ENCODE measurements at places on chromosomes 1 and 21.

DNA sequence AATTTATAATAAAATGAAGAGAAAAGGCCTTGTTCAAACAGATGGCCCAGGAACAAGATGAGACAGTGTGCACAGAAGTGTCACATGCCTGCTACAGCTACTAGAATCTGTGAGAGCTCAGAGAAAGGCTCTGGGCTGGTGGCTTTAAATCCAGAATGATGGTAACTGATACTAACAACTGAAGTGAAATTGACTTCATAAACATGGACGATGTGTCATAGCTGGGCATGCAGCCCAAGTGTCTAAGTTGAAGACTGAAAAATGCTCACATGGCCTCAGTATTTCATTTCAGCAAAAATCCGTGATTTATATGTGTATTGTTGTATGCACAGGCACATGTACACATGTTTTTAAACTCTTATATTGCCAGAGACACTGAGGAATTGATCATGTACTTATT lies 208.3 kb upstream of the RUNX1 start:
- DNase-seq: no peak

DNA sequence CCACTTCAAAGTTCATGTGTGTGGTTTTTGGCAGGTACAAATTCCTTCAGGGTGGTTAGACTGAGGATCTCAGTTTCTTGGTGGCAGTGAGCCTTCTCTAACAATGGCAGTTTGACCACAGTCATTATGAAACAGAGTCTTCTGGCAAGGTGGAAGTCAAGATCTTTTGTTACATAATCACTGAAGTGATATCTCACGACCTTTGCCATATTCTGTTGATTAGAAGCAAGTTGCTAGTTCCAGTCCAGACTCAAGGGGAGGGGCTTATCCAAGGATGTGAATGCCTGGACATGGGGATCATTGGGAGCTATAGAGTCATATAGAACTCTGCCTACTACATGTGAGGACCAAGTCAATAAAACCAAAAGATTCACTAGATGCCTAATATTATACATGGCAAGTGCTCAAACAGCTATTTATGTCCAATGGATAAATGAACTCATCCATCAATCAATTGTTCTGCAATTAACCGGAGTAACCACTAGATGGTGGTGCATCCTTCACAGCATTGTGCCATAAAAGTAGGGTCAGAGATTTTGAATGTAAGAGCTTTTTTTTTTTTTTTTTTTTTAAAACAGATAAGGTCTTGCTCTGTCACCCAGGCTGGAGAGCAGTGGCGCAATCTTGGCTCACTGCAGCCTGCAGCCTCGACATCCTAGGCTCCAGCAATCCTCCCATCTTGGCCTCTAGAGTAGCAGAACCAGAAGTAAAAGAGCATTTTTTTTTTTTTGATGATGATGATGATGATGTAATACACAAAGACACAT lies 131.9 kb downstream of the CRB1 start:
- DNase-seq: no peak

GRCh38 chr1:153723687-153724086 lies 4.2 kb upstream of the INTS3 start:
- DNase-seq: no peak

GRCh38 chr1:14561014-14561693 lies 37.3 kb upstream of the KAZN start:
- DNase-seq: no peak

GRCh38 chr1:94719926-94720793 lies 100.0 kb upstream of the SLC44A3 start:
- no peak for DNase-seq

DNA sequence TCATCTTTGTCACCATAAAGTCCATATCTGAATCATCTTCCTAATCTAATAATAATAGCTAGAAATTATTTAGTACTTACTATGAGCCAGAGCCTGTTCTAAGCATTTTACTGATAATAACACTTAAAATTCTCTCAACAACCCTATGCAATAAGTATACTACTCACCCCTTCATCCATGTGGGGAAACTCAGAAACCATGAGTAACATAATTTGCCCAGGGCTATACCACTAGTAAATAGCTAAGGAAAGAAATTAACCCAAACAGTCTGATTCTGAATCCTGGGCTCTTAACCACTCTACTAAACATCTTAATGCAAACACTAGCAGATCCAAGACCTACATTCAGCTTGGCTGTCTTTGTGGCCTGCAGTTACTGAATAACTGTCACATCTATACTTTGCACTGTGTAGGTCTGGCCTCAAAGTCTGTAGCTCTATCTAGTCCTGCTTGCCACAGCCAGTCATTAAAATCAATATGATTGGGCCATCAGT lies 394.8 kb upstream of the ESRRG start:
- no peak for DNase-seq

DNA sequence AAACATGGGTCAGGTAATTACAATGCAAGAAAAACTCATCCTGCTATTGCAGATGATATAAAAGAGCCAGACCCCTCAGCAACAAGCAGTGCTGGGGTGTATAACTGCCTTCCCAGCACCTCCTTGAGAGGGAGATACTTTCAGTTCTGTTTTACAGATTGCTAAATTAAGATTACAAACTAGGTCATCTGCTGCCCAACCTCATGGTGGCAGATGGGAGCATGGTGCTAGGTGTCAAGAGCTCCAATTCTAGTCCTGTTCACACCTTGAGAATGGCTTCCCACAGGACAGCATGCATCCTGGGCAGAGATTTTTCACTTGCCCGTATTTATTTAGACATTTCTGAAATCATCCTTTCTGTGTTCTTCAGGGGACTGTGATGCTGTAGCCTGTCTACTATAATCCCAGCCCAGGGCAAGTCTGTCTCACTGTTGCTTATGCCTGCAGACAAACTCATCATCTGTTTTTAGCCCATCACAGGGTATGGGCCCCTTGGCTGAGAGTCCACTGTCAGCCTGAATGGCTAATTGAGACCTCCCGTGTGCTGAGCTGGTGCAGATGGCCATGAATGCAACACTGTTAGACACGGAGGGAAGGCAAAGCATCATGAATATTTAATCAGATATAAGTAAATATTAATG lies 40.2 kb upstream of the PBX1 start:
- DNase-seq: no peak

DNA sequence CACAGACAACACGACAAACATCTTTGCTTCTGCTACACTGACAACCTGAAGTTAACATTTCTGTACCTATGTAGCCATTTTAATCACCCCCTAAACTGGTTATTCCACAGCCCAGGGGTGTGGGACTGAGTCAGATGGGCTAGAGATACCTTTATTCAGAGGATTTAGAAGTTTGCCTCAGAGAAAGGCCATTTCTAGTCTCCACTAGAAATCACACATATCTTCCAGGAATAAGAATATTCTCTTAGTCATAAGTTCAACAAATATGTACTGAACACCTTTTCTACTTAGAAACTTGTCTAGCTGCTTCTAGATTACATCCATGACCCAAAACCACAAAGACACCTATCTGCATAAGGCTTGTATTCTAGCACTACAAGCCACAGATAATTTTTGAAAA lies 38.8 kb downstream of the ERG start:
- DNase-seq: no peak

DNA sequence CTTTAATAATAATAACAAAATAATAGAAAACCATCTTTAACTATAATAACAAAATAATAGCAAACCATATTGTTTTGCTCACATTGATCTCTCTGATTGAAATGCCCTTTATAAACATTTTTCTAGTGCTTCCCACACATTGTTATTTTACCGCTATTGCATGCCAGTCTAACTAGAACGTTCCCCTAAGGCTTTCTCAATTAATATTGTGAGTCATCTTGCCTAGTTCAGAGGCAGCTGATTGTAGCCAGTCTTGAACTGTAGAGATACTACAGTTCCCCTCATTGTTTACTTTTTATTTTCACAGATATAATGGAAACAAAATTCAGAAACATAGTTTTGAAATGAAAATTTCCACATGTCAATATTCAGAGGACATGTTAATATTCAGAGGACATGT lies 192.3 kb upstream of the ADGRL4 start:
- no peak for DNase-seq

- DNase-seq: no peak
Measured at GRCh38 chr21:41958886-41959563, 5.2 kb upstream of the C2CD2 start.

DNA sequence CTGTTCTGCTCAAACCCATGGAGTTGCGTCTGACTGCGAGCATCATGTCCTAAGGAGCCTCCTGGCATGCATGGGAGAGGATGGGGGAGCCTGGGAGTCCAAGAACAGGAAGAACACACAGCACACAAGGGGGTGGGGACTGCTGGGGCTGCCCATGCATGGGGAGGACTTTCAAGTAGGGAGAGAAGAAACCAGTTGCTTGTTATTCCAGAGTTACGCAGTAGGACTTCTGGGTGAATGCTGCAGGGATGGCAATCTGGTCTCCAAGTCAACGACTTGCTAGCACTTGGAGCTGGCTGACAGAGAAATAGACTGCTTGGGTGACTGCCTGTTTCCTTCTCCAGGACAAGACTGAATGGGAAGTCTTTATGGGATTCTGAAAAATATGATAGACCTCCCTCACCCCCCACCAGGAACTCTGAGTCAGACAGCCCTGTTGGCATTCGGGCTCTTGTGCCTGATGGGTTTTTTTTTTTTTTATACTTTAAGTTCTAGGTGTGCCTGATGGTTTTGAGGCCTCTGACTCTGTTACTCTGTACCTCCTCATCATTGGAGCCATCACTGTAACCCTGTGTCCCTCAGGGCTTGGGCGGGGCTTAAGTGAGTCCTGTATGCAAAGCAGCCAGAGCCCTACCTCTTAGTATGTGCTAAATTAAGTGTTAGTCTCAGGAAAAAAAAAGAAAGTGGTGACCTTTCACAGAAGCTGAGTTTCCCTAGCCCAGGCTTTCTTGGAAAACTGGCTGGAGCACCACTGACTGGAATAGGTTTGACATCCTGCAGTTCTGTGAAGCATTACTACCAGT lies 30.3 kb downstream of the MAP3K21 start:
- DNase-seq: no peak

DNA sequence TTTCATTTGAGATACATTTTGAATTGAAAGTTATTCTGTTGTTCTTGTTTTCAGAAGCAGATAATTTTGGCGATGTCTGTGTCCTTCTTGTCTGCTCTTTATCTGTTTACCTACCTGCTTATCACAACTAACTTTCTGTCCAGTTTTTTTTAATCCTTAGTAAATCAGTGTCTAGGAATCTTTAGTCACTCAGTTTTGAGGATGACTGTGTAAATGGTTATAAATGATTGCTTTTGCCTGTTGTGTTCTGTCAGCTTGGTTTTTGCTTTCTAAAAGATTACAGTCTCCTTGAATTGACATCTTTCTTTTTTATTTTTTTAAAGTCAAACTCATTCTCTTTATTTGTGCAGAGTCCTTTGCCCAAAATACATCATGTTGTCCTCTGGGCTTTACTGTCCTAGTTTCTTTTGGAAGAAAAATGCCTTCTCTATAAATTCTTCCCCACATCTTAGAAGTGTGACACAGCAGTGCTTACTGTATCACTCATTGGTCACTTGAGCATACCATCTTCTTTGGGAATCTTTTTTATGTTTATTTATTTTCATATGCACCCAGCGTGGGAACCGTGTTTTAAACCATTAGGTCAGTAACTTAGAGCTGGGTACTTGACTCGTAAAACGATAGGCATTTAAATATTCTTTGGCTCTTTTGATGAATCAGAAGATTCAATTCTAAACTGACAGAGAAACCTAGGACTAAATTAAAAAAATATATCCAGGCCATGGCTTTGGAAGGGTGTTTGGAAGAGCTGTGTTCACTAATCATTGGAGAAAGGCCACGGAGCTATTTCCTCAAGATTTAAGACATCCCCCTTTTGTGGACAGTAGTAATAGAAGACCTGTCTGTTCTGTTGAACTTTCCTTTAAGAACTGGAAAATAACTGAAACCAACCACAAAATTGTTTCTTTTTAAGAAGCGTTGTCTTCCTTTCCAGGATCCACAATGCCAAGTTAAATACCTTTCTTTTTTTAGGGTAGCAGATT lies 20.9 kb downstream of the LAMC1 start:
- DNase-seq: no peak

GRCh38 chr1:94050254-94050653 lies 70.7 kb downstream of the ABCA4 start:
- no peak for DNase-seq

DNA sequence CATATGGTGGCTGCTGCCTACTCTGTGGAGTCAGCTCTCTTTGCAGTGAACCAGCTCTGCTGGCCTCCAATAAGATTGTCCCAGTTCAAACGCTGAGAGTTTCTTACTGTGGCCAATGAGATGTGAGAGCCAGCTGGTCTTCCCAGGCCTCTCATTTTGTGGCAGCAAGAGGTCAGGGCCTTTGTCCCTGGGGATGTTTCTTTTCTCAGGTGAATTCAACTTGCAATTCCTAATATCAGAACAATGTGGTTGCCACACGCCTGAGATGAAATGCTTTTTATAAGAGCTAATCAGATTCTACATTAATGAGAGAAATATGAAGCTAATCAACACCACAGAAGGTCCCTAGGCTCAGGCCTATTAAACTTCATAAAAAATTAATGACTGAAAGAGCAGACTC lies 660.1 kb upstream of the CAMK1G start:
- no peak for DNase-seq

GRCh38 chr1:22502202-22502601 lies 50.6 kb downstream of the ZBTB40 start:
- no peak for DNase-seq

DNA sequence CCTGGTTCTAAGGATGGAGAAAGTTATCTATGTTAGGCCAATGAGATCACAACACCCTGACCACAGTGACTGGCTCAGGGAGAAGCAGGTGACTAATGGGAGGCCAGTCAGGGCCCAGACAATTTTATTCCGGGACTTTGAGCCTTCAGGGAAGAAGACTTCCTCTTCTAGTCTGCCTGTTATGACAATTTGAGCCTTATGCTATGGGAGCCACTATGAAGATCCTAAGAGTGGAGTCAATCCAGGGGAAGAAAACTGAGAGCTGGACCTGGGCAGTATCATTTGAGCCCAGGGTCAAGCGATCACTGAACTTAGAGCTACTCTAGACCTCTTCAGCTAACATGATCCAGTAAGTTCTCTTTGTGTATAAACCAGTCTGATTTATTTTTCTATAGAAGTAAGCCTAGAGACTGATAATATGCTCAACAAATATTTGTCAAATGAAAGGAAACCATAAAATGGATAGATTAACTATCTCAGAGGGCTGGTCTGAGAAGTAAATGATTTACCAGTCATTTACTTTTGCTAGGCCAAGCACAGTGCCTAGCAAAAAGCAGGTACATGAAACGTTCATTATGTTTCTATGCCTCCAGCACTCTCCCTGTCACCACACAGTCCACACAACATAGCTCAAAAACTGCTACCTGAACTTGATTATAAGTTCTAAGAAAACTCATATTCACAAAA lies 4.2 kb upstream of the C1orf141 start:
- no peak for DNase-seq

DNA sequence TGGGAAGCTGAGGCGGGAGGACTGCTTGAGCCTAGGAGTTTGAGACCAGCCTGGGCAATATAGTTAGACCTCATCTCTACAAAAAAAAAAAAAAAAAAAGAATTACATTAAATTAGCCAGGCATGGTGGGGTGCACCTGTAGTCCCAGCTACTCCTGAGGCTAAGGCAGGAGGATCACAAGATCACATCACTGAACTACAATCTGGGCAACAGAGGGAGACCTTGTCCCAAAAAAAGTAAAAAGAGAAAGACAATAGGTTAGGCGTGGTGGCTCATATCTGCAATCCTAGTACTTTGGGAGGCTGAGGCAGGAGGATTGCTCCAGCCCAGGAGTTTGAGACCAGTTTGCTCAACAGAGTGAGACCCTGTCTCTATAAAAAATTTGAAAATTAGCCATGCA lies 130.3 kb downstream of the TIAM1 start:
- no peak for DNase-seq

Measured in stimulated activated CD8-positive, alpha-beta memory T cell treated with anti-CD3 and anti-CD28 coated beads, Interleukin-7, amount 100 ng/mL, for 24 hours (primary cell).